Hematopoietic multipotent progenitor cell (in vitro differentiated cells): ENCODE measurements at places on chromosomes 5 and 9. TPM values are rescaled to one million over a fixed set of nuclear protein-coding genes. Genes with fewer than 3 reads are reported as not detected.
A peak's percentile ranks its signal among the peaks of the same experiment; 100 is the strongest.

The TEX48 gene
- not detected for total RNA-seq

The PCDHA12 gene
- total RNA-seq, result under 0.01 TPM

The RXRA gene
- 27.7 TPM for total RNA-seq

The STING1 gene
- 353 TPM for total RNA-seq

The FOXD4 gene
- total RNA-seq, result 0.27 TPM

The C8G gene
- total RNA-seq, result 0.81 TPM

The CFAP77 gene
- total RNA-seq, result not detected

The PLPP7 gene
- 5.9 TPM for total RNA-seq

The PAEP gene
- total RNA-seq, result not detected

The PCDHB2 gene
- total RNA-seq, result 0.27 TPM

The EPB41L4B gene
- total RNA-seq, result not detected

The ROR2 gene
- 0.27 TPM for total RNA-seq

The PCDHGB5 gene
- 2.4 TPM for total RNA-seq

The APBA1 gene
- total RNA-seq, result 0.27 TPM

DNA sequence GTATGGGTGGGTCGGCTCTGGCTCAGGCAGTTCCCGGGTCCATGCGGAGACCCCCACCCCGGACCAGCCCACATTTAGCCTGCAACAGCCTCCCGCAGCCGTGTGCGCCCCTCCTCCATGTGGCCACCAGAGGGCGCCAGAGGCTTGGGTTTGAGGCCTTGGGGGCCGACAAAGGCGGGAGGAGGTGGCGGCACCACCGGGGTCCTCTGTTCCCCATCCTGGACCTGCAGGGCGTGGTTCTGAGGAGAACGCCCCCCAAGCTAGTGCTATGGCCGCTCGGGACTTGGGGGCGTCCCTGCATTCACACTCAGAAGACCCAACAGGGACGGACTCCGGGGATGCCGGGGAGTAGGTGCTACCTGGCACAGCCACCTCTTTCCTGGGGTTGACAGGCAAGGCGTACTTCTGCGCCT lies 16.5 kb downstream of the ASS1 start:
- DNase-seq, result peak; percentile 75

- DNase-seq, result no peak
These were observed 1026.3 kb downstream of the TAF11L14 start for GRCh38 chr5:18660511-18660910.

- DNase-seq, result no peak
These were observed 82.5 kb downstream of the NFIB start for GRCh38 chr9:14231196-14231990.

DNA sequence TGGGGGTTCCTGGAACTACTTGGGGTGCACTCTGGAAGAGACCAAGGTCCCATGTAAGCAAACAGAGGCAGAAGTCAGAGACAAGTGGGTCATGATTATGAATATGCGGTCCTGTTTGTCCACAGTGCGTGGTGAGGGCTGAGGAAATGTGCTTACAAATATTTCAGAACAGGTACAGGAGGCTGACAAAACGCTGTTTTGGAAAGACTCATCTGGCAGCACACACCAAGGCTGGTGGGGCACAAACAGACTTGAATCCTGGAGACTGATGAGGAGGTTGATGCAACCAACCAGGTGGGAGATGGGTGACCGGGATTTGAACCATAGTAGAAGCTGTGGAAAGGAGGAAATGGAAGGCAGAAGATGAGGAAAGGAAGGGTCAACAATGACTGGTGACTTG lies 83.8 kb downstream of the ADRB2 start:
- DNase-seq, result no peak

- DNase-seq, result no peak
These were observed 35.5 kb upstream of the TENT2 start for GRCh38 chr5:79576606-79577289.

- no peak for DNase-seq
These were observed 13.5 kb downstream of the NSD1 start for GRCh38 chr5:177146891-177147638.

DNA sequence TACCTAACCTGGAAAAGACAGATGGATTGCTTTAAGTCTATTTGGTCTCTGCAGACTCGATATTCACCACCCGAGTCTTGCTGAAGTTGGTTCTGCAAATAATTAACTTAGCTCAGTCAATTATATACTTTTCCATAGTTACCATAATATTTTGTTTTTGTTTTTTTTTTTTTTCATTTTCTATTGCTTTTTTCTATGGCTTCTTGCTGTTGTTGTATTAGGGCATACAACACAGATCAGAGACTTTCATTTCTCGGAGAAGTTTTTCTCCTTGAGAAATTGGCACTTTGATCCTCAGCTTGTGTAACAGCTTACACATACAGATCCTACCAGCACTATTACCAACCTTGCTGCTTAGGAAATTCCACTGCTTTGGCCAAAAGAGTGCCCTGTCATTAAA lies 88.0 kb downstream of the GPR21 start:
- no peak for DNase-seq

DNA sequence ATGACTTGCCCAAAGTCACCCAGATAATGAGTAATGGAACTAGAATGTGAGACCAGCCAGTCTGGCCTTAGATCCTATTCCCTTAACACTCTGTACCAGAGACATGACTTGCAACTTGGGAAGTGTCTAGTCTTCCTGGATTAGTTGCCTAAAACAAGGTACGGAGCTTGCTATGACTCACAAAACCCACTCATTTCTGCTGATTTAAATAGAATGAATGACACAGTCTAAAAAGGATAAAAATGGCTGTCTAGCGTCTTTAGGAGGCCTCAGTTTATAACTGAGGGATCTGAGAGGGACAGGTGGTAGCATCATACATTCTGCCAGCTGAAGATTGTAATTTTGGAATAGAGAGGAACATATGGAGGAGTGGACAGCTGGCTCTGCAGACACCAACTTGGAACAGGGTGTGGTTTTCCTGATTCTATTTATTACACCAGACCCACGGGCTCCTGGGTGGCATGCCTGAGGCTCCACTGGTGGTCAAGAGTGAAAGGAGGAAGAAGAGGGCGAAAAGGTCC lies 62.7 kb downstream of the ABLIM3 start:
- no peak for DNase-seq

DNA sequence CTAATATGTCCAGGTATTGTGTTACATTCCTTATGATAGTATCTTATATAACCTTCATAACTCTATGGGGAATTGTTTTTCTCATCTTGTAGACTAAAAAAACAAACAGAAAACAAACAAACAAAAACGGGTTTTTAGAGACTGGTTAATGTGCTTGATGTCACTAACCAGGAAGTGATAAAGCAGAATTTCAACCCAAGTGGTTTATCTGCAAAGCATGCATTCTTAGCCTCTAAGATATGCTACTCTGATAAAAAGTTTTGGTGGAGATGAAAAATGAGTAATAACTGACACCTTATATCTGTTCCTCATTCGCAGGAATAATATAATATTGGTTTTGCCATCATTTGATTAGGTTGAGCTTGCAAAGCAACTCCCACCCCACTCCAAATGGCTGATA lies 53.4 kb downstream of the PUM3 start:
- DNase-seq, result no peak

DNA sequence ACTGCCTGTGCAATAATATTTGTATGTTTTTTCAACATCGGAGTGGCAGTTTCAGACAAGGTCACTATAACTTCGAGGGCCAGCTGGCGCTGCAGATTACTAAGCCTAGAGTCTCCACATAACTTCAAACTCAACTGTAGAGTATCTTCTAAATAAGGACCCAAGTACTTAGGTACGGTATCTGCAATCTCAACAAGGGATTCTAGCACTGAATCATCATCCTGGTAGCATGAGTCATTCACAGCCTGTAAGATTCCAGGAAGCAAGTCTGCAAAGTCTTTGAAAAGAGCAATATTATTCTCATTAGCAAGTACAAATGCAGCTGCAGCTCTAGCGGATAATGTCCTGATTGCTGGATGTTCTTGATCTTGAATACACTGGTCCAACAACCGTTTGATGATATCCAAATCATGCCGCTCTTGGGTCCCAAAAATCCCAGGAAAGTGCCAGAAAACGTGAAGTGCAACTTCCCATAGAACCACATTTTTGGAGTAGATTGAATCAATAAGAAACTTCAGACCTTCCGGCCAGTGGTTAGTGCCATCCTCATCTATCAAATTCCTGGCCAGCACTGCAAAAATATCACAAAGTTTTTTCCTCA lies 654 bp downstream of the RANBP6 start:
- DNase-seq, result peak; percentile 24

DNA sequence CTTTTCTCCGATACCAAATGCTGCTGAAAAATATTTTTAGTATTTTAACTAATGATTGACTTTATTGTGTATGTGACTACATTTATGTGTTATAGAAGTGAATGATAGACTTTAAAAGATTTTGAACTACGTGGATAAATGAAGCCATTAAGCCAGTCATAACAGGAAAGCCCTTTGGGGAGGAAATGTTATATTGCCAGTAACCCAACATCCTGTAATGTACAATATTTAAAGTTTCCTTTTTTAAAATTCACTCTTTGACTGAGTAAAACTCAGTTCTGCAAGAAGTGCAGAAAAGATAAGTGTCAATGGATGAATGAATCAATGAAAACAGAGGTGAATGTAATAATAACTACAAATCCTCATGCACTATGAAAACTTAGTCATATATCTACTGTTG lies 102.6 kb upstream of the TLE4 start:
- DNase-seq, result no peak

DNA sequence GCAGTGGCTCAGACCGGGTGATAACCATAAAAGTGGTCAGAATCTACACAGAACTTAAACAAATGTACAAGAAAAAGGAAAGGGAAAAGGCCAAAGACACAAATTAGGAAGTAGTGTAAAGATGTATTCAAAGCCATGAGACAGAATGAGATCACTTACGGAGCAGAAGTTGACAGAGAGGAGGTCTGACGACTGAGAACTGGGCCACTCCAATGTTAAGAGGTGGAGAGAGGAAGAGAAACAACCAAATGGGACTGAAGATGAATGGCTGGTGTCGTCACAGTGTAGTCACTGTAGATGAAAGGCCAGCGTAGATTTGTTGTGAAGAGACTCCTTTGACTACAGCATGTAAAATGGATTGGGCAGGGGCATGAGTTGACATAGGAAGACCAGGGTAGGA lies 114.4 kb downstream of the DROSHA start:
- DNase-seq, result no peak

DNA sequence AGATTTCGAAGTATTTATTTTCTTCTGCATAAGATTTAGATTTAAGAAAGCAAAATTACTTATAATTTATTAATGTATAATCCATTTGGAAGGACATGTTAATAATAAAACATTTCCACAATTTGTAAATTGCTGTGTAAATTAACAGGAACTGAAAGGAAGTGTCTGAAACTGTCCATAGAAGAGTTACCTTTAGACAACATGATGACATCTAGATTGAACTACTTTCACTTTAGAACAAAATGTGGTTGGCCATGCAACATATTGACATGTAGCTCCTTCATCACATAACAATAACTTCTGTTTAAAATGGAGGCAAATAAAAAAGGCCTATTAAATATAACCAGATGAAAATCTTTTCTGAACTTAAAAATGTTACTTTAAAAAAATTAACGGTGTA lies 1849.5 kb upstream of the ACO1 start:
- DNase-seq, result no peak

- no peak for DNase-seq
These were observed 5.3 kb upstream of the ACSL6 start for GRCh38 chr5:132016721-132017250.

DNA sequence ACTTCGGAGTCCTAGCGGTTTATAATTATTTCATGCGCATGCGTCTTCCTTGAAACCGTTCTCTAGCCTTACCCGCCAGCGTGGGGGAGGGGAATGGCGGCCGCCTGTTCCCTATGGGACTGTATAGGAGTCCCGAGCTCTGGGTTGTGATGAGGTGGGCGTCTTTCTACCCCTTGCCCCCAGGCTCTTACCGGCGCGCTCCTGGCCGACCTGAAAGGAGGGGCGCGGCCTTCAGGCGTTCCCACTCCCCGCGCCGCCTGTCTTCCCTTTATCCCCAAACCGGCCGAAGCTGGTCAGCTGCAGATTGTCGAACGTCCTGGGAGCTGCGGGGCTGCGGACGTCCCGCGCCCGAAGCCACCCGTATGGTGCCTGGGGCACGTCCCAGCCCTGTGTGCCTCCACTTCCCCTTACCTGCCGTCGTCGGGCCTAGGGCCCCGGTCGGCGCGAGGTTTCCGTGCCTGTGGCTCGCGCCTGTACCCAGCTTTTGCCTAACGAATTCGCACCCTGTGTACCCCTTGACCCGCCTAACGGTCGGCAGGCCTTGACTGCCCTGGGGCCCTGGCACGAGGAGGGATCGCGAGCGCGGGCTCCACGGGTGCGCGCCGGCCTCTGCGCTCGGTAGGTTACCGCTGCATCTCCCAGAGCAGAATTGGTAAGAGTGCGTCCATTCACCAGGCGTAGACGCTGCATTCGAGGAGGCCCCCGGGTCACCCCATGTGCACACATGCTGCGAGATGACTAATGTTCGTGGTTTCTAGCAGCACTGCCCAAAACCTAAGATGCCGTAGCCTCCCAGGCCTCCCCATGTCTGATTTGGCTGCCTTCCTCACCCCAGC lies 653 bp upstream of the HNRNPH1 start:
- peak; percentile 54 for DNase-seq

- peak; percentile 26 for DNase-seq
These were observed 41.1 kb downstream of the LAMC3 start for GRCh38 chr9:131049829-131050715.

DNA sequence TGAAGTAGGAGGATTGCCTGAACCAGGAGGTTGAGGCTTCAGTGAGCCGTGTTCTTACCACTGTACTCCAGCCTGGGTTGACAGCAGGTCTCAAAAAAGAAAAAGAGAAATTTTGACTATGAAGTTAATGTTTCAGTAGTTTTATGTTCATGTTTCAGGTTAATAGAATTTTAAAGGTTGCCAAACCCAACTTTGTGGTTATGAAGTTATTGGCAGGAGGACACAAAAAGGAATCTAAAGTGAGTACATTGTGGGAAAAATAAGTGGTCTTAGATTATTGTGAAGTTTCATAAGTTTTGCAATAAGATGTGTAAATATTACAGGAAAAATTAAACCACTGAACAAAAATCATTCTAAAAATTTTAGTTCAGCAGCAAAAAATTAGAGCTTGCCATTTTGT lies 78.6 kb downstream of the GOLM1 start:
- DNase-seq, result no peak

- no peak for DNase-seq
These were observed at the start of gene EGFL7 for GRCh38 chr9:136662656-136663581. EGFL7 (plus strand) TSS chr9:136662916; CDS start chr9:136668283, 5,367 bp downstream.

DNA sequence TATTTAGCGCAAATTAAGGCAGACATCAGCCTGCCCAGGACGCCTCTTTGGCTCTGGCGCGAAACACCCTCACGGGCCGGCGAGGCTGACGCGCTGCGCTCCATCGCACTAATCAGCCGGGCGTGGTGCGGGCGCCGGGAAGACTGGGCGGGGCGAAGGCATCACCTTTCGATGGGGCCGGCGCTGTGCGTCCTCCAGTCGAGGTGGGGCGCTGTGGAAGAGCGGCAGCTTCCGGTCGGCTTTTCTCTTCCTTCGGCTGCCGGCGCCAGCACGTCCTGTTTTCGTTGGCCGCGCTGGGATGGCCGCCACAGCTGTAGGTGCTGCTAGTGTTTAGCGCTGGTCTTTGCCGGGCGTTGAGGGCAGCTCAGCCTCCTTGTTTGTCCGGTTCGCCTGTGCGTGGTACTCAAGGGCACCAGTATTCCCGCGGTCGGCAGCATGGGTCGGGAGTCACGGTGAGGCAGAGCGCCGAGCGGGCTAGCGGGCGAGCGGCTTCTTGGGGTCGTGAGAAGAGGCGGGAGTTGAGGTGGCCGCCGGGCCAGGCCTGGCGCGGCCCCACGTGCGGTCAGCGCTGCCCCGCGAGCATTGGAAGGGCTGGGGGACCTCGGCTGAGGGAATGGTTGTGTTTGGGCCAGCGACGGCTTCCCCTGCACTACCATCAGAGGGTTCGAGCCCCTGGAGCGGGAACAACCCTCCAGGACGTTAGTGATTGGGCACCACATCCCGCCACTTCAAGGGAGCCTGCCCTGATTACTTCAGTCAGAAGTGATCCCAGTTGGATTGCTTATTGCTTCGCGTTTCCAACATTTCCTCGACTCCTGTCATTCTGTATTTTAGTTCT lies at the start of gene DDX46:
DDX46 (plus strand) TSS at position 276 of the 838 bp plus-strand sequence; CDS start at position 436, 160 bp downstream.
- peak; percentile 77 for DNase-seq
